Upper lobe of left lung (tissue), 6 donors: ENCODE measurements at places on chromosomes 7 and 10.

- H3K36me3 ChIP-seq = no peaks in the 10 kb centered on the region
- no peaks in the 10 kb centered on the region for H3K27me3 ChIP-seq
- DNase-seq = no peak
- H3K4me3 ChIP-seq = no peak overlapping the region
Observed at GRCh38 chr7:8119262-8119661, 142.7 kb downstream of the ICA1 start.

DNA sequence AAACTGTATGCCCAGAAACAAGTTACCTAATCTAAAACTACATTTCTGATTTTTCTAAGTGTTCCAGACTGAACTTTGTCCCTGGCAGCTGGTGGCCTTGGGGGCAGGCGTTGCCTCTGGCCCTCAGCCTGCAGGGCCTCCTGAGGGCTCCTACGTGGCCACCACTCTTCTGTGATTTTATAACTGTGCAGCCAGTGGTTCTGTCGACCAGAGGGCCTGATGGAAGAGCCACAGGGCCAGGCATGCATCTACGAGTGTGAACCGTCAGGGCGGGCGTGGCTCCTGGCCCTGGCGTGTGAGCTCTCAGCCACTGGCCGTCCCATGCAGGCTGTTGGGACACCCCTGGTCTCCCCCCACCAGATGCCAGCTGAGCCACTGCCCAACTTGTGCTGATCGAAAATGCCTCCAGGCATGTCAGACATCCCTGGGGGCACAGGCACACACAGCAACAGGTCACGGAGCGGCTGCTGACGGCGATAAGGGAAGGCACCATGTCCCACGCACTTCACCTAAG is 173.4 kb downstream of the ZMYND11 start:
- H3K36me3 ChIP-seq = no peaks in the 10 kb centered on the region
- no peaks in the 10 kb centered on the region for H3K27me3 ChIP-seq

DNA sequence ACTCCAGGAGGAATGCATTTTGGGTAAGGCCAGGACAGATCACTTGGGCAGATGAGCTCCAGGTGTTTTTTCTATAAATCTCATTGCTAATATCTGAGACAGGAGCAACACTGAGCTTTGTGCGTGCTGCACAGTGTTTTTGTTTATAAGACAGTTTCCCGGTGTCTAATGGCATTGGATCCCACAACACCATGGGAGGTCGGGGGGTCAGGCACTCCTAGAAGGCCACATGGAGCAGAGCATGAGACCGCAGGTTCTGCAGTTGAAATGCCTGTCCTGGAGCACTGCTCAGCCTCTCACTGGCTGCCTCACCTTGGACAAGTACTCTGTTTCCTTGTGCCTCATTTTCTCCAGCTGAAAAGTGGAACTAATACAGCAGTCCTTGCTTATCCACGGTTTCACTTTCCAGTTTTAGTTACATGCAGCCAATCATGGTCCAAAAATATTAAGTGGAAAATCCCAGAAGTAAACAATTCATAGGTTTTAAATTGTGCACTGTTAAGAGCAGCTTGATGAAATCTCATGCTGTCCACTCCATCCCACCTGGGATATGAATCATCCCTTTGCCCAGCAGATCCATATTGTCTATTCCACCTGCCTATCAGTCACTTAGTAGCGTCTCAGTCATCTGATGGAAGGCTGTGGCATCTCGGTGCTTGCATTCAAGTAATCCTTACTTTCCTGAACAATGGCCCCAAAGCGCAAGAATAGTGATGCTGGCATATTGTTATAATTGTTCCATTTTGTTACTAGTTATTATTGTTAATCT is 35.2 kb downstream of the ATXN7L1 start:
- no peak overlapping the region for H3K27ac ChIP-seq
- no peaks in the 10 kb centered on the region for H3K36me3 ChIP-seq
- no peak overlapping the region for H3K4me3 ChIP-seq
- no peaks in the 10 kb centered on the region for H3K27me3 ChIP-seq
- peaks cover 20% of the 10 kb centered on the region for H3K4me1 ChIP-seq
- DNase-seq = no peak

GRCh38 chr10:93175490-93175889 is 101.8 kb downstream of the CYP26A1 start:
- H3K27me3 ChIP-seq = no peaks in the 10 kb centered on the region
- no peak for DNase-seq
- H3K27ac ChIP-seq = no peak overlapping the region

DNA sequence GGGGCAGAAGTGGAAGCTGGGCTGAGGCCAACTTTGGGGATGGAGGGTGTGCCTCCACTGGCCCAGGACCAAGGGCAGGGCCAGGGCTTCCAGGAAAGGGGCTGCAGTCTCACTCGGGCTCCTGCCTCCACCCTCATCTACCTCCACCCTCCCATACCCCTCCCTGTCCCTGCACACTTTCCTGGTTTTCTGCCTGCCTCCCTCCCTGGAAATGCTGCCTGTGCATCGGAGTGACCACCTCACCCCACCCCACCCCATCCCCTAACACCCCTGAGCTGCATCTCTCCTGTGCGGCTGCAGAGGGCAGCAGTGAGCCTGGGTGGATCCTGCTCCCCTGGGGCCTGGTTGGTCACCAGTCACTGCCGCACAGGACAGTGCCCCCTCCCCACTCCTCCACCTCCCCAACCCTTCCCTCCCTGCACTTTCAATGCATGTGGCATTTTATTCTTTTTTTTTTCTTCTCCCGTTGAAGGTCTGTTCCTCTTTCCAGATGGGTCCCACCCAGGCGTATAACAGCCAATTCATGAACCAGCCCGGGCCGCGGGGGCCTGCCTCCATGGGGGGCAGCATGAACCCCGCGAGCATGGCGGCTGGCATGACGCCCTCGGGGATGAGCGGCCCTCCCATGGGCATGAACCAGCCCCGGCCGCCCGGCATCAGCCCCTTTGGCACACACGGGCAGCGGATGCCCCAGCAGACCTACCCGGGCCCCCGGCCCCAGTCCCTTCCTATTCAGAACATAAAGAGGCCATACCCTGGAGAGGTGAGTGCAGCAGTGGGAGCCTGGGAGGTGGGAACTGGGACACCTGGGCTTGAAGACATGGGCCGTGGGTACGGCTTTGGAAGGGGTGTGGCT is 54.1 kb upstream of the PPIF start:
- H3K4me1 ChIP-seq = peaks cover 30% of the 10 kb centered on the region
- H3K27me3 ChIP-seq = no peaks in the 10 kb centered on the region
- H3K27ac ChIP-seq = peak overlapping the region; percentile 74
- DNase-seq = peak; percentile 55
- H3K36me3 ChIP-seq = peaks cover 94% of the 10 kb centered on the region

GRCh38 chr10:93915598-93915997 is 21.8 kb downstream of the SLC35G1 start:
- H3K4me1 ChIP-seq = no peaks in the 10 kb centered on the region
- no peak overlapping the region for H3K27ac ChIP-seq
- DNase-seq = no peak
- H3K36me3 ChIP-seq = no peaks in the 10 kb centered on the region
- no peak overlapping the region for H3K4me3 ChIP-seq

DNA sequence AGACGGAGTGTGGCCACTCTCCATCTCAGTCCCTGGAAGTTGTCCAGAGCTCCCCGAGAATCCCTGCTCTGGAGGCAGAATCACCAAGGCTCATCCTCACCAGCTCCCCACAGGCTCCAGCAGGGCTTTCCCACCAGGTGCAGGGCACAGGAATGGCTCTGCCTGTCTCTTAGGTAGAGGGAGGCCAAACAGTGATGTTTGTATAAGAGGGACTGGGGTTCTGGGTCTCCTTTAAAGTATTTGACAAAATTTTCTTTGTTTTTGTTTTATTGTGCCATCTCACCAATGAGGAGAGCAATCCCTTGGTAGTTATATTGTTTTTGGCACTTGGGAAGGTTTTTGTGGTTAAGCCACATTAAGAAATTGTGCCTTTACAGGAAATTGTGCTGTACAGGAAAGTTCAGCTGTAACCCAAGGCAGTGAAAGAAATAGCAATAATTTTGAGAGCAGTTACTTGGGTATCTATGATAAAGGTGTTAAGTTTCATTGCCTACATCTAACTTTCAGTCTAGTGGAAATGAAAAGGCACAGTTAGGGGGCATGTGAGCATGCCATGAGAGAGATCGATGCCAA is 219.3 kb upstream of the PRSS58 start:
- H3K27ac ChIP-seq = no peak overlapping the region
- peaks cover 11% of the 10 kb centered on the region for H3K4me1 ChIP-seq
- H3K27me3 ChIP-seq = no peaks in the 10 kb centered on the region
- H3K4me3 ChIP-seq = no peak overlapping the region

- no peaks in the 10 kb centered on the region for H3K36me3 ChIP-seq
- no peaks in the 10 kb centered on the region for H3K27me3 ChIP-seq
- peak overlapping the region; percentile 59 for H3K4me3 ChIP-seq
Observed at GRCh38 chr10:112949143-112949823, 764 bp upstream of the TCF7L2 start.

DNA sequence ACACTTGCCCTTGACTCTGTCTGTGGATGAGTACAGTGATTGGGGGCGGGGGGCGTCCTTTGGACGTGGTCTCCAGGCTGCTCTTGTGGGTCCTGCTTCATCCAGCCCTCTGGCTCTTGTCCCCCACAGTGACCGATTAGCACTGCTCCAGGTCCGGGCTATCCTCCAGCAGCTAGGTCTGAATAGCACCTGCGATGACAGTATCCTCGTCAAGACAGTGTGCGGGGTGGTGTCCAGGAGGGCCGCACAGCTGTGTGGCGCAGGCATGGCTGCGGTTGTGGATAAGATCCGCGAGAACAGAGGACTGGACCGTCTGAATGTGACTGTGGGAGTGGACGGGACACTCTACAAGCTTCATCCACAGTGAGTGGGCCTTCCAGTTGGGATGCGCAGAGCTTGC is 18.3 kb downstream of the TACR2 start:
- no peak overlapping the region for H3K27ac ChIP-seq
- H3K36me3 ChIP-seq = peaks cover 48% of the 10 kb centered on the region
- no peaks in the 10 kb centered on the region for H3K27me3 ChIP-seq
- DNase-seq = no peak

DNA sequence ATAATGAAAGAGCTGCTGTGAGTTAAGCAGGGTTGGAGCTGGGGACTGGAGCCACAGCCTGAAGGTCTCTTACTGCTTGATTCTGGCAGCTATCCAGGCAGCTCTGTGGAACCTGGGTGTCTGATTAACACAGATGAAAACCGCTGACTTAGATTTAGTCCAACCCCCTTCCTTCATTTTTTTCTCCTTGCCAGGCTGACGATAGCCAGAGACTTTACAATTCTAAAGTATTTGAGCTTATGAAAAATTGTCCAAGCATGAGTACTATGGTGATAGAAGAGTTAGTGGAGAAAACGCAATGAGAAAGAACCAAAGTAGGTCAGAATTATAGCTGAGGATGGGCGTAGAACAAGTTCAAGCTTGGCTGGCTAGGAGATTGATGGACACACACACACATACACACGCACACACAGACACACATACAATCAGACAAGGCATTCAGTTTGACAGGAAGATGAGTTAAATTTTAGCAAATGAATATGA is 13.5 kb upstream of the GPR85 start:
- DNase-seq = no peak
- H3K27ac ChIP-seq = no peak overlapping the region
- H3K36me3 ChIP-seq = no peaks in the 10 kb centered on the region
- H3K4me3 ChIP-seq = no peak overlapping the region

DNA sequence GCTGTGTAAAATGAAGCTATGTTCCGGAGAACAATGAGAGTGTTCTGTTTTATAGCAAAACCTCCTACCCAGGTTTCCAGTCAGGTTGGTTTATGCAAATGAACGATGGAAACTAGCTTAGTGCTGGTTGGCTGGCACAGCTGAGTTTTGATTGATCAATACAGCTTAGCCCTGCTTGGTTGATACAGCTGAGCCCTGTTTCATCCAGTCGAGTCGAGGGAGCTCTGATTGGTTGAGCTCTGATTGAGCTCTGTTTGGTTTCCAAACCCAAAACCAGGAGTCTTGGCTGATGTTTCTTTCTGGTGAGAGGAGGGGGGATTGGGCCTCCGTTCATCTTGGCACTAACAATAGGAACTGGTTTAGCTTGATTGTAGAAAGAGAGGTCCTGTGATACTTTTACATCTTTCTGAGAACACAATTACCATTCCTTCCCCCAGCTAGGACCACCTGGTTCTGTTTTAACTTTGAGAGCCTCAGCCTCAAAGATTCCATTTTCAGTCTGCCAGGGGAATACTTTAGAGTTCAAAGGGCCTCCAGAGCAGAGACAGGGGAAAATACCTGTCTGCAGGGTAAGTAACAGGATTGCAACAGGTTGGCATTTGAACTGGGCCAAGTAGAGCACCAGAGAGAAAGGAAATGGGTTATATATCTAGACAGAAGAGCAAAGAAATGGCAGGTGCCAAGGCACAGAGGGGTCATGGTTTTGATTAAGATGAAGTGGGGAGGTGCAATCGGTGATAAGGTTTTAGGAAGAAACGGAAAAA is 210.9 kb downstream of the GRM8 start:
- no peak overlapping the region for H3K4me3 ChIP-seq
- H3K4me1 ChIP-seq = no peaks in the 10 kb centered on the region
- no peak for DNase-seq
- no peak overlapping the region for H3K27ac ChIP-seq

DNA sequence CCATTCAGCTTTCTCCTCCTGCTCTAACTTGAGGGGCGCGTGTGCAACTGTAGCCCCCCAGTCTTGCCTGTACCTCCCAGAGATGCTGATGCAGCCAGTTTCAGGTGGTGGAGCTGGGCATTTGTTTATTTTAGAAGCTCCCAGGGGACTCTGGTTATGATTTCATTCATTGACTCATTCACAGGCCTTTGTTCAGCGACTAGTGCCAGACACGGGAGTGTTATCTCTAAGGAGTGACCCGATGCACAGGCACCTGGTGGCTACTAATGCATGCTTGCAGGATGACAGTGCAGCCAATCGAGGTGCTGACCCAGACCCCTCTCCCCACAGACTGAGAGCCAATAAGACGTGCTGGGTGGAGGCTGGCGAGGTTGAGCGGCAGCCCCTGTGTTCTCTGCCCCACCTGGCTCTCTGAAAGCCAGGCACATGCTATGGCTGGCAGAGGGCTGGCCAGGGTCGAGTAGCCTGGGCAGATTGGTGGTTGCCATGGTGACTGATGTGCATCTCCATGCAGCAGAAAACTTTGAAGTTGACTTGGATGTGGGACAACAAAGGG is 19.7 kb upstream of the SLC18A2 start:
- H3K4me3 ChIP-seq = no peak overlapping the region
- H3K4me1 ChIP-seq = peaks cover 12% of the 10 kb centered on the region
- DNase-seq = no peak
- H3K27me3 ChIP-seq = peaks cover 5% of the 10 kb centered on the region
- no peaks in the 10 kb centered on the region for H3K36me3 ChIP-seq
- no peak overlapping the region for H3K27ac ChIP-seq

- H3K4me3 ChIP-seq = no peak overlapping the region
- H3K36me3 ChIP-seq = peaks cover 88% of the 10 kb centered on the region
- no peak overlapping the region for H3K27ac ChIP-seq
- no peak for DNase-seq
- no peaks in the 10 kb centered on the region for H3K27me3 ChIP-seq
Observed at GRCh38 chr7:73504017-73504416, 18.1 kb downstream of the BAZ1B start.

- no peak overlapping the region for H3K27ac ChIP-seq
- no peaks in the 10 kb centered on the region for H3K36me3 ChIP-seq
- DNase-seq = no peak
- no peaks in the 10 kb centered on the region for H3K27me3 ChIP-seq
Observed at GRCh38 chr7:101021703-101022102, 1.8 kb downstream of the MUC17 start.
